ENCODE measurements at places on chromosomes 12 and 14. TPM values are rescaled to one million over a fixed set of nuclear protein-coding genes. Genes with fewer than 3 reads are reported as not detected.

DNA sequence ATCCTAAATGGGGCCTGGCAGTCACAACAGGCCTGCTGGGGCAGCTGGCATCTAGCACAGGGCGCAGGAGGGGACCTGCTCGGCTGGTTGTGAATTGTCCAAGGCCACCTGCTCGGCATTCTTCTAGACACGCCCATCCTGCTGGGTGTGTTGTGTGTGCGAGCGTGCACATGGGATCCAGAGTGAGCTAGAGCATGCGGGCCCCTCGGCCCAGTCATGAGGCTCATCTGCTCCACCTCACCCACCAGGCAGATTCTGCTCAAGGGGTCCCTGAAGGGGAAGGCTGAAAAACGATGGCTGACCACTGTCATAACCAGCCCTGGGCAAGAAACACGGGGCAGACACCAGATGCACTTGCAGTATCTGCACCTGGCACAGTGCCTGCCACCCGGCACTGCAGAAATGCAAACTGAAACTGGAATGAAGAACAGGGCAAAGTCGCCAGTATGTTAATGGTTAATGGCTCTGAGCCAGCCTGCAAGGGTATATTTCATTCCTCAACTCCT, 31.8 kb downstream of the MAX start:
- DNase-seq = no peak

DNA sequence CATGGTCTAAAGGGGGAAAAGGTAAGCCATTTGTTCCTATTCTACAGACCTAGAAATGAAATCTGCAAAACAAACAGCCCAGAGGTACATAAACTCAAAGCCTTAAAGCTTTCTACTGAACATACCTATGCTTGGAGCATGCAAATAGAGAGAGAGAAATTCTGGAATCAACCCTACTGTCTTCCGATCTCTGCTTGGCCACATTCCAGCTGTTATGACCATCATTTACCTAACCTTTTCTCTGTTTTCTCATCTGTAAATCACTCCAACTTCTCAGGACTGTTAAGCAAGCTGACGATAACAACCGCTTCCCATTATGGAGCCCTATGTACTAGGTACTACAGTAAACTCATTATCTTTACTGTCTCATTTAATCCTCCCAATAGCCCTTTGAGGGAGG, 126.3 kb downstream of the CCDC60 start:
- no peak for DNase-seq

GRCh38 chr14:80425686-80426085, 214.4 kb upstream of the DIO2 start:
- DNase-seq = no peak

GRCh38 chr14:105891221-105891602, 364.8 kb downstream of the TMEM121 start:
- peak; percentile 24 for DNase-seq

DNA sequence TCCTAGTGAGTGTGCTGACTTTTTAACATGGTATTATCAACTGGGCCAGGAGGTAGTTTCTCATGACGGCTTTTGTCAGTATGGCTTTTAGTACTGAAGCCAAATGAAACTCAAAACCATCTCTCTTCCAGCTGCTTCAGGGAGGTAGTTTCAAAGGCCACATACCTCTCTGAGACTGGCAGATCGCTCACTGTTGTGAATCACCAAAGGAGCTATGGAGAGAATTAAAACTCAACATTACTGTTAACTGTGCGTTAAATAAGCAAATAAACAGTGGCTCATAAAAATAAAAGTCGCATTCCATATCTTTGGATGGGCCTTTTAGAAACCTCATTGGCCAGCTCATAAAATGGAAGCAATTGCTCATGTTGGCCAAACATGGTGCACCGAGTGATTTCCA, 141.1 kb downstream of the HMGA2 start:
- DNase-seq = no peak

The COCH gene
- 1.4 TPM for total RNA-seq

The SAMD4A gene
- total RNA-seq = 386 TPM

All from aorta (tissue), 5 donors.